ENCODE measurements at places on chromosomes 1 and 21.

DNA sequence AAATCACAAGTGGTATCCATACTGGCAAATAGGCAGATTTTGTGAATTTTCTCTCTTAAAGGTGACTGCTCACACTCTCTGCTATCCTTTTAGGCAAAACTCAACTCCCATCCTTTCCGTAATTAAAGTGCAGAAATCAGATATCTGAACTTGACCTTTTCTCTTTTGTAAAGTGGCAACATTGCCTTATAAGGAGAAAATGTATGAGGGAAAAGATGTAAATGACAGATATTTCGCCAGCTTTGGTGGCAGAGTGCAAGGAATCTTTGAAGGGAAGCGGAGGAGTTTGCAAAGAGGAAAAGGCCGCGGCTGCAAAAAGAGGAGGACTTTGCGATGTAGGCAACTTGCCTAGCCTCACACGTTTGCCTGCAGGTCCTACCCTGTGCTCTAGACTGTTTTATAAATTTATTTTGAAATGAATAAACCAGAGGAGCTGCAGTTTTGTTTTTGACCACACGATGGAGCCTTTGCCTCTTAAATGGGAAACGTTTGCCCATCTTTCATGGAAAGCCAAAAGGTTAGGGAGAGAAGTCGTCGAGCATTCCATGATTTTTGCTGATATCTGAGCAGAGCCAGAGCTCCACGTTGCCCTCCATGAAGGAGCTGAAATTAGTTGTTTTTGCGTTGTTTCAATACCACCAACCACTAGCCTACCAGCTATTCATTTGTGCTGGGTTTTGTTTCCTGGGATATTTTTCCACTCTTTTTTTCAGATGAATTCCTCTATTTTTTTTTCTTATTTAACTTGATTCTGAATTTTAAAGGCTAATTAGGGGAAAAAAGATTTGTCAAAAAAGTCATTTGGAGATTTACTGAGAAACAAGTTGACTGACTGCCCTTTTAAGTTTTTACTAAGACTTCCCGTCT lies 242.3 kb downstream of the LMX1A start:
- no peak for DNase-seq

DNA sequence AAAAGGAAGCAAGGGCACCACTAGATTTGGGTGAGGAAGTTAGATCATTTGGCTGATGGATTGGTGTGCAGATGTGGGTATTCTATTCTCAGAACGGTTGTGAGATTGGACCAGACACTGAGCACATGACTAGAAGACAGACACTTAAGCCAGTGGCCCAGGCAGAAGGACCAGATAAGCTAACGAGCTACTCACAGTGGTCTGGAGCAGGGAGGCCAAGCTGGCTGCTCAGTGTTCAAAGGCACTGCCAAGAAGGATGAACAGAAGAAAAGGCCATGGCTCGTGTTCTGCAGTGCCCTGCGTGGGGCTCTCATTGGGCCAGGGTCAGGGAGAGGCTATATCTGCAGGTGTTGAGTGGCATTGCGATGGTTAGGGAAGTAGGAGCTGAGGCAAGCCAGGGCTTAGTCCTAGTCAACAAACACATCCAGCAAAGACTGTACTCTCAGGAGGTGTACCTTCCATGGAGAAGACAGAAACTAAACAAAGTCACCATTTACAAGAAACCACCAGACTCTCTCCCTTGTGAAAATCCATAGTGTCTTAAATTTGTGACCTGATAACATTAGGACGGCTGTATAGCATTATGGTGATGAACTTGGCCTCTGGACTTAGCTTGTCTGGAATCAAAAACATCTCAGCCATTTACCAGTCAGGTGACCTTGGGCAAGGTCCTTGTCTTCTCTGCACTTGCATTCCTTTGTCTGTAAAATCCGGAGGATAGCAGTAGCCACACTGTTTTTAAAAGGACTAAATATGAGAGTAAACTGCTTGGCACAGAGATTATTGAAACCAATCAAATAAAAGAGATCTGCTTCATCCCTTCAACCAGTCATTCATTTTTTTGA lies 274.5 kb downstream of the SIPA1L2 start:
- DNase-seq = no peak

GRCh38 chr1:223363057-223363855 lies 720 bp downstream of the SUSD4 start:
- DNase-seq = no peak

- DNase-seq = no peak
These were observed 2.1 kb upstream of the TMCO2 start for GRCh38 chr1:40245686-40246085.

DNA sequence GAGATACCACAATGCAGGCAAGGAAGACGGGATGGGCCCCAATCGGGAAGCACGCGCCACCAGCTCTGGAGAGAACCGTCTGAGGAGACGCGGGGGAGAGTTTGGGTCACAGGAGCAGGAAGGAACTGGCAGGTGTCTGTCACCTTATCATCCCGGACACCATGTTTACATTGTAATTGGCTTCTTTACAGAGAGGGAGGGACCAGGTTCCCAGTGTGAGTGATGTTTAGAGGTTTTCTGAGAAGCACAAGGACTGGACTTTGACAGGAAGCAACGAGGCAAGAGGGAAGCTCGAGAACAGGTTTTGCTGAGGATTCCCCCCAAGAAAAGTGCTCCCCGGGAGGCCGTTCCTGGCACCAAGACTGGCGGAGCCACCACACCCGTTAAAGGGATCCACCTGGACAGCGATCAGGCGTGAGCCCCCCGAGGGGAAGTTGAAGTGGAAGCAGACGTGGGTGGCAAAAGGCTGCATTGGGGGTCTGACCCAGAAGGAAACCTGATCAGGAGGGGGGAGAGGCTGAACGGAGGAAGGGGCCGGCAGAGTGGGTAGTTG lies 957 bp downstream of the EPS15 start:
- DNase-seq = no peak

All from NCI-H1436 treated with DMSO at 0.1 percent for 48 hours (cell line).